Peyer's patch (tissue), 4 donors: ENCODE measurements at places on chromosomes 6 and 20. TPM values are rescaled to one million over a fixed set of nuclear protein-coding genes. Genes with fewer than 3 reads are reported as not detected.

GRCh38 chr20:16048876-16049275 is 524.4 kb downstream of the KIF16B start:
- DNase-seq, result no peak

The APMAP gene
- 19.0 TPM for total RNA-seq

- no peak for DNase-seq
Observed at GRCh38 chr6:76004202-76004601, 68.3 kb downstream of the IMPG1 start.

The PNLDC1 gene
- not detected for total RNA-seq

DNA sequence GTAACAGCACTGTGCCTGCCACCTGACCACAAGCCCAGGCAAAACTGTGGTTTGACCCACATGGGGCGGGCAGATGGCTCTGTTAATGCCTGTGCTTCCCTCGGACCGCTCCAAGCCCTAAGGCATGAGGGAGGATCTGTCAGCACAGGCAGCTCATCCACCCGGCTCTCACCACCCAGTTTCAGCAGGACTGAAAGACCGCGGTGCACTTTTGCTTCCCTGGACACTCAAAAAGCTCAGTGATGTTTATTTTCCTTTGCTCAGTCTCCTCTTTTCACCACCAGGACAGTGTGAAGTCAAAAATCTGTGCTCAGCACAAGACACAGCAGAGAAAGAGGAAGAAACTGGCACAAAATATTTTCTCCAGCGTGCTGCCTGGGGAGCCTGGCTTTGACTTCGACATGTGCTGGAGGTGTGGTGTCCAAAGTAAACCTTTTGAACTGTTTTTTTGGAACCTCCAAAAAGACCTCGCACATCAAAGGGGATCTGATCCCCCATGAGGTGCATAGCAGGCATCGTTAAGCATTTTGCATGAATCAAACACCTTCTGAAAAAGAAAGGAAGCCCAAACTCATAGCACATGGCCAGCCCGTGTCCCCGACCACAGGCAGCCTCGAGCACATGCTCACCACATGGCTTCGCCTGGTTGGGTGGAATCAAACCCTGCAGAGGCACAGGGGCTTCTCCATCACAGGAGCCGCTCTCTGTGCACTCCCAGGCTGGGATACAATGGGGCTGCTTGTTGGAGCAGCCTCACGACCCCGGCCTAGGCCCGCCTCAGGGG is 441.7 kb upstream of the JARID2 start:
- no peak for DNase-seq

- peak; percentile 71 for DNase-seq
Observed at GRCh38 chr6:138403324-138403800, 661 bp upstream of the HEBP2 start.

- DNase-seq, result no peak
Observed at GRCh38 chr6:161869491-161869890, 595.6 kb upstream of the AGPAT4 start.

DNA sequence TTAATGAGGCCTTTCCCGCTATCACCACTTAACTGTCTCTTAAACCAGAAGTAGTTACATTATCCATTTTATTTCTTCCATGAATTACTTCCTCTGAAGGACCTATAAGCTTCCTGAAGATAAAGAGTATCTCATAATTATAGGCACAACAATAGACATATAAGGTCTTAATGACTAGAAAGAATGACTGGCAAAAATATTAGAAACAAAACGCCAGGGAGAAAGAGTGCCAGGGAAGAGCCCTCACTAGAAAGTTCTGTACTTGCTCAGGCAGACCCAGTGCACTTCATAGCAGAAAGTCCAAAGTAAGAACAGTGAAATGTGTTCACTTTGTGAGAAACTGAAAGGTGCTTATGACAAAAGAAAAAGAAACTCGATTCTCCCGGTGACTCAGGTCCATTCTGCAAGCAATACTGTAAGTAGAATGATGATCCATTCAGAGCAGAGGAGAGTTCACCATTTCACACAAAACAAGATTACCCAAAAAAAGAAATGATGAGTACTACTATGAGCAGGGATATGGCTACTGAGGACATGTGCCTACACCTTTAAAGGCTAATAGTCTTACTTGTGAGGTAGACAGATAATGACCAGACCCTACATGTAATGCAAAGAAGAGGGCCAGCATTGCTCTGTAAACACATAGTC is 5.5 kb downstream of the ZNF334 start:
- no peak for DNase-seq

DNA sequence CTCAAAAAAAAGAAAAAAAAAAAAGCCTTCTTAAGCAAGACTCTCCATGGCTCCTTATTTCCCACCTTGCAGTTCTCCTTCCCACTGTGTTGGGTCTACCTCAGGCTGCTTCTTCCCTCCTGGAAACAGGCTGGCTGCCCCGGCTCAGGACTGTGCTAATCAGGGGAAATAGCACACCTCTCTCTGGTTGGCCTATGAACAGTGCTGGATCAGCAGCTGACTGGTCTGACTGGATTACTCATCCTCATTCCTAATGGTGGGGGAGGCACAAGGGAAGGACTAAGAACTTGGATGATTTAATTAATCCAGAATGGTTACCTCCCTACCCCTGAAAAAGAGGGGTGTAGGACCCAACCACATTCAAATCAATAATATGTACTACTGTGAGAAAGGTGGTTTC is 3.9 kb upstream of the SRSF3 start:
- DNase-seq, result no peak

DNA sequence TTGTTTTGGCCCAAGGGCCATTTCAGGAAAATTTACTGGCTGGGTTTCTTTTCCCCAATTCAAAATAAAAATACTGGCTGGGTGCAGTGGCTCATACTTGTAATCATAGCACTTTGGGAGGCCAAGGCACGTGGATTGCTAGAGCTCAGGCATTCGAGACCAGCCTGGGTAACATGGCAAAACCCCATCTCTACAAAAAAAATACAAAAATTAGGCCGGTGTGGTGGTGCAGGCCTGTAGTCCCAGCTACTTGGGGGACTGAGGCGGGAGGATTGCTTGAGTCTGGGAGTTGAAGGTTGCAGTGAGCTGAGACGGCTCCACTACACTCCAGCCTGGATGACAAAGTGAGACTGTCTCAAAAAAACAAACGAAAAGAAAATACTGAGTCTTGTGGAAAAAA is 60.0 kb downstream of the NINL start:
- no peak for DNase-seq

DNA sequence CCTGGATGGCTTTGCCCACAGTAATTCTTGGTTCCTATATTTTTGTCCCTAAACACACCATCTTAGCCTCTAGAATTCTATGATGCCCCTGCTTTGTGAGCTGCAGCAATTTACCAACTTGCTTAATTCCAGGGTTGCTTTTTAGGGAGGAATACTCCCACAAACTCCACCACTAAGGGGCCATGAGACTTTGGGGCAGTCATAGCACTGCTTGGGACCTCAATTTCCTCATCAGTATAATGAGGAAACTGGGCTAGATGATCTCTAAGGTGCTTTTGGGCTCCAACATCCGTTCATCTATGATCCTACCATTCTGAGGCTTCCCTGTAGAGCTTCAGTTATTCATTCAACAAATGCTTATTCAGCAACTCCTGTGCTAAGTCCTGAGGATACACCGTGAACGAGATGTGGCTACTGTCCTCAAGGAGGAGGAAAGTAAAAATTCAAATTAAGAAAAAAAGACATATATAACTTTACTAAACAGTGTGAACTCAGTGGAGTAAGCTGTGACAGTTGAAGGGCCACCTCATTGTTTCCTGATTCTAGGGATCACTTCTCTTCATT is 75.3 kb downstream of the PRDM1 start:
- no peak for DNase-seq

DNA sequence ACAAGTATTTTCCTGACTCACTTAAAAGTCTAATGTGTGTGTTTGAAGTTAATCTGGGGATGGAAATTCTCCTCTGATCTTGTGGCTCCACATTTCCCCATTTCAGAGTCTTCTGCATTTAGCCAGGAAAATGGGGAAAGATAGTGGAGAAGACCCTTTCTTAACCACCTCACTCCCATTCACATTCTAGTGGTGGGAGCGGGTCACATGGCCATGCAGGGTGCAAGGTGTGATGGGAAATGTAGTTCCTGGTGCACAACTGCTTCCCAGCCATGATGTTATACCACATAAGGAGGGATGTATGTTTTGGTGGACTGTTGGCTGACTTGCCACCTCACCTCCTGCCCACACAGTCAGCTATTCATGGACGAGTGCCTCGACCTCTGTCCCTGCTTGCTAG is 61.8 kb downstream of the BANF2 start:
- DNase-seq, result no peak

The ECT2L gene
- not detected for total RNA-seq

DNA sequence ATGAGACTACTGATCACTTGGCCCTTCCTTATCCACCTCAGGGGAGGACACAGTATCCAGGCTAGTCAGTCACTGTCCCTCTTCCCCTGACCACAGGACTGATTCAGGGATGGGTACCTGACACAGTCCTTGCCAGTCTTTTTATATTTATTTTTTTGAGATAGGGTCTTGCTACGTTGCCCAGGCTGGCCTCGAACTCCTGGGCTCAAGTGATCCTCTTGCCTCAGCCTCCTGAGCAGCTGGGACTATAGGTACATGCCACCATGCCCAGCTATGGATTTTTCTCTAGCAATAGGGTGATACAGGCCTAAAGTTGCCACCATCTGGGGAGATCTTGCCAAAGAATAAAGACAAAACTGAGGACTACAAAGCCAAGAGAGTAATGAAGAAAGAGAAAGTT is 10.2 kb downstream of the TUBB2B start:
- DNase-seq, result no peak

The WFDC10B gene
- total RNA-seq, result not detected

GRCh38 chr6:31268836-31269235 is 3.1 kb downstream of the HLA-C start:
- DNase-seq, result no peak

GRCh38 chr6:68634726-68635411 is at the start of gene ADGRB3:
ADGRB3 (plus strand) TSS chr6:68635282; CDS start chr6:68638676, 3,394 bp downstream.
- peak; percentile 66 for DNase-seq

DNA sequence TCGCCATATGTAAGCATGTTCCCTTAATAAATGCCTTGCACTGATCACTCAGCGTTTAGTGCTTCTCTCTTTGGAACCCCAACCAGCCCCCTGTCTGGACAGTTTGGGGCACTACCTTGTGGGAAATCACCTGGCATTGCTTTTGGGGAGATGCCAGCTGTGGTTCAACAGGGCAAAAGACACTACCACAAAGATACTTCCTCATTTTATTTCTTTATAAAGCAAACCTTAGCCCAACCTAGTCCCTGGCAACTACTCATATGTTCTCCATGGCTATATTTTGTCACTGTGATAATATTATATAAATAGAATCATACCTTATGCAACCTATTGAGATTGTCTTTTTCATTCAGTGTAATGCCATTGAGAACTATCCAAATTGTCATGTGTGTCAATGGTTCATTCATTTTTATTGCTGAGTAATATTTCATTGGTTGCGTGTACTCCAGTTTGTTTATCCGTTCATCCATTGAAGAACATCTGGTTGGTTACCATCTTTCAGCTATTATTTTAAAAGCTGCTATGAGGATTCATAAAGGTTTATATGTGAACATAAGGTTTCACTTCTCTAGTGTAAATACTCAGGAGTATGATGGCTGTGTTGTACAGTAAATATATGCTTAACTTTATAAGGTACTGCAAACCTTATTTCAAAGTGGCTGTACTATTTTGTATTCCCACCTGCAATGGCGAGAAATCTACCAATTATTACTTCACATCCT is 114.8 kb downstream of the MOXD1 start:
- no peak for DNase-seq

DNA sequence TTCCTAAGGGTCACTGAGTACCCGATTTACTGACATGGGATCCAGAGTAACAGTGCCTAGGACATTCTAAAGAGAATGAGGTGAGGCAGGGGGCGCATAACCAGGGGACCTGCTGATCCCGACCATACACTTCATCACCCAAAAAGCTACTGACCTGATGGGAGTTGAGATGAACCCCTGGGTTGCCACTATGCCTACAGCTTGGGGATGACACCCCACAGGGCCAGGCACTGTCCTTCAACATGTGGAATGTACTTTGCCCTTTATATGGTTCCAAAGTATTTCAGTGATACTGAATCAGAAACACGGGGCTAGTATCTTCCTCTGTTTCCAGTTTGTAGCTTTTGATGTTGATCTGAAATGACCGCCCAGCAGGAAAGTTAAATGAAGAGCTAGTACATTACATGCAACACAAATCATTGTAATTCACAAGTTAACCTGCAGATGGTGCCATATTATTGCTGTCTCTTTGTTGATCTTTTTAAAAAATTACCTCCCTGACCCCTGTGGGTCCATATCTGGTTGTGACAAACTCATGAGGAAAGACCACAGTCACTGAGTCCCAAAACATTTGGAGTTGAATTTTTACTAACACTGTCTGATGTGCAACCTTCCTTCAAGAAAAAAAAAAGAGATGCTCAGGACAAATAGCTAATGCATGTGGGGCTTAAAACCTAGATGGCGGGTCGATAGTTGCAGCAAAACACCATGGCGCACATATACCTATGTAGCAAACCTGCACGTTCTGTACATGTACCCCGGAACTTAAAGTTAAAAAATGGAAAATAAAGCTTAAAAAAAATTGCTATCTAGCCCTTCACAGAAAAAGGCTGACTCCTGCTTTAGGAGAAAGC is 42.7 kb upstream of the GCNT2 start:
- DNase-seq, result no peak

The SSTR4 gene
- total RNA-seq, result not detected

The COL21A1 gene
- total RNA-seq, result 0.67 TPM
